ENCODE measurements at places on chromosomes 5 and 9.

GRCh38 chr9:97935276-97935675 lies 2.7 kb downstream of the HEMGN start:
- DNase-seq = peak; percentile 81

GRCh38 chr5:141560725-141561483 lies 57.9 kb downstream of the DIAPH1 start:
- DNase-seq = peak; percentile 99

DNA sequence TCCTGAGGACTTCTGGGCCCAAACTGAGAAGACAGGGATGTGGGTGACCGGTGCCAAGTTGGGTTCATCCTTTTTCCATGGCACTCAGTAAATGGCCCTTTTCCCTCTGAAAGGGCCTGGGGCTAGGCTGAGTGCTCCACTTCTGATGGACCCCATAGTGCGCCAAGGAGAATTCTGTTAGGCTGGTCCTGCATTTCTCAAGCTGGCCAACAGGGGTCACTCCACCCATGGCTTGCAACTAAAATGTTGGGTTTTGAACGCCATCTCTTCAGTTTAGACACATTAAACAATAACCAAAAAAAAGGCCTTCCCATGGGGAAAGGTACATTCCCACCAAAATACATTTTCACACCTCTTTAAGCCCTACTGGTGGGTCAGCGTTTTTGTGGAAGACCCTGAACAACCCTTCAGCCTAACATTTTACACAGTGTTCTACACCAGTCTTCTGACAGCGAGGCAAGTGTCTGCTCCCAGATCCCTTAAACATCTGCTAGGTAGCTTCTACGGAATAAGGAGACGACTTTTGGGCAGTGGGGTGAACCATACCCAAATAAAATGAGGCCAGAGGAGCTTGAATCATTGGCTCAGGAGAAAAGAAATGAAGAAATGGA lies 27.3 kb downstream of the CNTFR start:
- DNase-seq = no peak

DNA sequence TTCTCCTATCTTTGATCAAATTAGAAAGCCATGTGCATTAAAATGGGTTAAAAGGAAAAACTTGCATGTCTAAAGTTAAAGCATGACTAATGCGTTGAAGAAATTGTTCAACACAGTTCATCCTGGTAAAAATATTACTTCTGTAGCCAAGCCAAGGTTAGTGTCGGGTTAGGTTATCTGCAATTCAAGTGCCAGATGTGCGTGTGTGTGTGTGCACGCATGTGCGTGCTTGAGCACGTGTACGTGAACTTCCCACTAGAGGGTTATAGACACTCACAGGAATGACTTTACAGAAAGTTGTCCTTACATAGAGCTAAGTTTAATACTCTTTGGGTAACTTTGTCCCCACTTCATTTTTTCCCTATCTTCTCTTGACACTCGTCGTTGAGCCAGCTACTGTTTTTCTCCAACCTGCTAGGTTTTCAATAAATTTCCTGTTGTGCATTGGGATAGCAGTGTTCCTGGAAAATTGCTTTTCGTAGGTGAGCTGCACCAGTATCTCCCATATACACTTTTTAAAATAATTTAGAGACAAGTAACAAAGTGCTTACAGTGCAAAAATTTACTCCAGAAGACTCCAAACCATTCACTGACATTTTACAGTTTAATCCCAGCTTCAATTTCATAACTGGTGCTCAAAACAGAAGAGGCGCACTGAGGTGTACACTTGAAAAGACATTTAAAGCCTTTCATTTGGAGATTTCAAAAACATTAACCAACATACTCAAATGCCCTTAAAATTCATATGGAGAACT lies 353.8 kb downstream of the NFIB start:
- no peak for DNase-seq

GRCh38 chr5:167696558-167697314 lies 594.7 kb upstream of the WWC1 start:
- DNase-seq = no peak

DNA sequence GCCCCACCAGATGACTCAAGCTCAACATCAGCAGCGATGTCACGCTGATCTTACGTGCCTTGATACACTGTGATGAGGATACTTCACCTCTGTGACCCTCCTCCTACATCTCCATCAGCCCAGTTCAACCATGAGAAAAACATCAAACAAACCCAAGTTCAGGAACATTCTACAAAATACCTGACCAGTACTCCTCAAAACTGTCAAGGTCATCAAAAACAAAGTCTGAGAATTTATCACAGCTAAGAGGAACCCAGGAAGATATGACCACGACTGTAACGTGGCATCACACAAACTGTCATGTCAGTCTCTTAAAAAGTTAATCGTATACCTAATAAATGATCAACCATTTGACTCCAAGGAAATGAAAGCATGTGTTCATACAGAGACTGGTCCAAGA lies 90.8 kb downstream of the COL23A1 start:
- no peak for DNase-seq

DNA sequence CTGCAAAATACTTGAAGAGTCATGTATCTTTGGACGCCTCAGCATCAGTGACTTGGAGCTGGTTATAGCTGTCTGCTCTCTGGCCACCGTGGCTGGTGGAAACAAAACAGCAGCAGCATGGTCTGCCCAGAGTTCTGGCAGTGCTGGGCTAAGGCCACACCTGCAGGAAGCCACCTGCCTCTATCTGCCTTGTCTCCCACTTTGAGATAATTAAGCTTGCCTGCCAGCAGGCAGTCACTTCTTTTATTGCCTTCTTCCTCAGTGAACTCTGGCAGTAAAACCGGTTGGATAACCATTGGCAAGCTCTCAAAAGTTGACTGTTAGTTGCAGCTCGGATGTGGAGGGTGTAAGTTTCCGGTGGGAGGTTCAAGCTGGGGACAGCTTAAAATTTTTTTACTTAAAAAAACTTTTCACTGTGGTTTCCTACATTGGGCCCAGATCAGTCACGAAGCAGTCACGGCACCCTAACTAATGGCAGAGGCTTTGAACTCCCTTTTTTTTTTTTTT lies 4.9 kb downstream of the SMIM3 start:
- DNase-seq = peak; percentile 84

DNA sequence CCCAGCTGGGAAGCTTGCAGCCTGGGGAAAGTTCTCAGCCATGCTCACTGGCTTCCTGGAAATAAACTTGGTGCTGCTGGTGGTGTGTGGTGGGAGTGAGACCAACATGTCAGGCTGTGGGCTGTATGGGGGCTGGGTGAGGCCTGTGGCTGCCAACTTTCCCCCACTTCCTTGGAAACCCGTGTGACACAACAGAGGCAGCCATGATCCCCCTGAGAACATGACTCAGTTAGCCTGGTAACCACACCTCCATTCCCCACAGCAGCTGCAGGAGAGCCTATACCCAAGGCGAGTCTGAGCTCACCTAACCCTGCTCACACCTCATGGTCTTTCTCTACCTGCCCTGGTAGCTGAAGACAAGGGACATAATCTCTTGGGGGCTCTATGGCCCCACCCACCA lies 72.7 kb upstream of the RGMB start:
- DNase-seq = no peak

DNA sequence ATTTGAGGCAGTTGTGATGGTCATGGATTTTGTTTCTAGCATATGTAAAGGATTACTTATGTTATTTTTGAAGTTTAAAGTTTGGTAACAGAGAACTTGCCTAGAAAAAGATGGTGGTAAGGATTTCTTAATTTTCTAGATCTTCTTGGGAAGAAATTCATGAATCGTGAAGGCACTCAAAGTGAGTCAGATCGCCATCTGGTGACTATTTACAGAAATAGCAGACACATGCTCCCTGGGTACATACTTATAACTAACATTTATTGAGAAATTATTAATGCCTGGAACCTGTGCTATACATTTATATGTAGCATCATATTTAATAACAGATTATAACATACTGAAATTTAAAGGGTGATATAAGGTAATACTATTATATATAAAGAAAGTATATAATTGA lies 299.7 kb downstream of the IZUMO3 start:
- peak; percentile 67 for DNase-seq

DNA sequence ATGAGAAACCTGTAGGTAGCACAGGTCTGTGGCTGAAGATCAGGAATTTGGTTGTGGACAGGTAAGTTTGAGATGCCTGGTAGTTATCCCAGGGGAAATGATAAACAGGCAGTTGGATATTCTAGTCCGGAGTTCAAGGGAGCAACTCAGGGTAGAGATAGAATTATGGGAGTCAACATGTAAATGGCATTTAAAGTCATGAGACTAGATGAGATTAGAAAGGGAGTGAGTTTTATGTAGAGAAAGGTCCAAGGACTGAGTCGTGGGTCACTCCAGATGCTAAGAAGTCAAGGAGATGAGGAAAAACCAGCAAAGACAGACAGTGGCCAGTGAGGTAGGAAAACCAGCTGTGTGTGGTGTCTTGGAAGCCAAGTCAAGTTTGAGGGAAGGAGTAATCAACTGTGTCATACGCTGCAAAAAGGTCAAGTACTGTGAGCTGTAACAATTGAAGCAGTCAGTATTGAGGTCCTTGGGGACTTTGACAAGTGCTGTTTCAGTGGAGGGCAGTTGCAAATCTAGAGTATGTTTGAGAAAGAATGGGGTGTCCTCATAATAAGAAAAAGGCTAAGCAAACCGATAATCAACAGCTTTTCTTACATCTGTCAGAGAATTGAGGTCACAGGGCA lies 18.2 kb downstream of the GNPDA1 start:
- no peak for DNase-seq

DNA sequence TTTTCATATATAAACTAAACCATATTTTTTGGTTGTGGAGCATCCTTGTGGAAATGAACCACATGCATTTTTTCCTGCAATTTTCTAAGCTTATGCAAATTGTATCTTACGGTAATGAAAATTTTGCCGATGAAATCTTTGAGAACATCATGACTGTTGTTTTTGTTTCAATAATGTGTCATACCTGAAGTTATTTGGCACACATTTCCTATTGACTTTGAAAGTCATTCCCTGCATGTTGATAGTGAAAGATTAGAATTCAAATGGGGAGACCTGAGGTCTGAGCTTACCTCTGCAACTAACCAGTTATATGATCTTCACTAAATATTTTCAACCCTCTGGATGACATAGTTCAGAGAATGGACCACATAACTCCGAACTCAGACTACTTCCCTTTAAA lies 88.5 kb downstream of the PRR16 start:
- no peak for DNase-seq

GRCh38 chr5:75364571-75365280 lies 27.7 kb downstream of the HMGCR start:
- DNase-seq = no peak

- peak; percentile 40 for DNase-seq
Measured at GRCh38 chr5:72451741-72452505, 55.3 kb downstream of the ZNF366 start.

GRCh38 chr5:73917891-73918290 lies 291.9 kb downstream of the ARHGEF28 start:
- peak; percentile 75 for DNase-seq

GRCh38 chr9:92206488-92206887 lies 87.0 kb downstream of the IARS1 start:
- peak; percentile 20 for DNase-seq

DNA sequence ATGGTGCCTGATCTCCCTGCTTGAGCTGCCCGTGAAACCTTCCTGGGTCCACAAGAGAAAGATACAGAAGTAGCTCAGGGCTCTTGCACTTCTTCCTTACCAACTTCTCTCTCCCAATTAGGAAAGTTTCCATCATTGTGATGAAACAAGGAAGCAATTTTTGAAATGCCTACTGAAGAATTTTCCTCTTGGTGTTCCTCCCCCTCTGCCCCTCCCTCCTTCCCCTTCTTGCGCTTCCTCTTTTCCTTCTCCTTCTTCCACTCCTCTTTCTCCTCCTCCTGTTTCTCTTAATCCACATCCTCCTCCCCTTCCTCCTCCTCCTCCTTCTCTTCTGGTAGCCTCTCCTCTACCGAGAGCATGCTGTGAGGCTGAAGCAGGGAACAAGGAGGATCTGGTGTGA lies 36.3 kb upstream of the OTULINL start:
- no peak for DNase-seq

- DNase-seq = peak; percentile 41
Measured at GRCh38 chr5:59917121-59917520, 23.6 kb upstream of the PDE4D start.

DNA sequence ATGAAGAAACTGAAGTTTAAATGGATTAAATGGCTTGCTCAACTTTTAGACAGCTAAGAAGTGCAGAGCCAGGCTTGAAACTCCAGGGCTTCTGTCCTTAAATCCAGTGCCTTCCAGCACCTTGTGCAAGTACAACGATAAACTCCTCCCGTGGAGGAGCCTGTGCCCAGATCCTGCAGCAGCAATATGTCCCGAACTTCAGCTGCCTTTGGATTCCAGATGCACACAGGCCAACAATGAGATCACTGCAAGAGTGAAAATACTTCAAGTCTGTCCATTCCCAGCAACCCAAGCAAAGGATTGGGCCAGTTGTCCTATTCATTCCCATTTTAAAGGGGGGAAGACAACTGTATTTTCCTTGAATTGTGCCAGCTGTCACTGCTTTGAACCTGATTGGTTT lies 199.6 kb downstream of the CRB2 start:
- no peak for DNase-seq

GRCh38 chr5:176438959-176439757 lies 9.0 kb upstream of the FAF2 start:
- DNase-seq = peak; percentile 15

DNA sequence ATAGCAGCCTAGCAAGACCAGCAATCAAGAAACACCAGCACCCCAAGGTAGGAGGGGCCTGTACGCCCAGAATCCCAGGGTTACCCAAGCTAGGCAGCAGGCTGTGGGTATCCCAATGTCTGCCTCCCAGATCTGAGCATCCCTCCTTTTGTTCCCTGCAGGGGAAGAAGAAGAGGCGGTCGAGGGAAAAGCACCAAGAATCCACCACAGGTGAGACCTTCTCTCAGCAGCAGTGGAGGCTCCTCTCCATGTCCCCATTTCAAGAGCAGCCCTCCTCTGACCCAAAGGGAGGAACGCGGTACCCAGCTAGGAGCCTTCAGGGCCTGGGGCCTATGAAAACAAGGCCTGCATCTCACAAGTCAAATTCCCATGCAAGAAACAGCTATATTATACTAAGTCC lies 28.9 kb downstream of the TCF7 start:
- no peak for DNase-seq

DNA sequence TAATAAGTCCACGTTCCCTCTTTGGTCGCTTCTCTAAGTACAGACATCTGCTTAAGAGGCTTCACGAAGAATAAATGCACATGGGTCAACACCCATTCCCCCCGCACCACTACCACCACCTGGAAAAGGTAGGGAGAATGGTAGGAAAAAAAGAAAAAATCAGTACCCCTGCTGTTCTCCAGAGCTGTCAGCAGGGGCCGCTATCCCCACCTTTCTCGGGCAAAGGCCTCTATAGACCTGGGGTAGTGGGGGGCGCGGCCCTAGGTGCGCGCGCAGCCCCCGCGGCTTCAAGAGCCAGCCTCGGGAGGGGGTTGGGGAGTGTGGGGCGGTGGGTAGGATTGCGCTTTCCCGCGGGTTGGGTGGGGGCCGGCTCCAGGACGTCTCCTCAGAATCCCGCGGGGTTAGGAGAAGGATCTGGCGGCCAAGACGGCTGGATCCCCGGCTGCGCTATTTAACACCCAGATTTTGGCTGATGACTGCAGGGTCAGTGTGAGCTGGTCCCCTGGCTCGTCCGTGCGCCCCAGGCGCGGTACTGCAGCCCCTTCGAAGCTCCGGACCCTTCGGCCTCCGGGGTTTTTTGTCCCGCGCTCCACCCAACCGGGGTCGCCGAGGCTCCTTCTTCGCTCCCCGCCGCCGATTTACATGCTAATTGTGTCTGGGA lies 1.6 kb upstream of the SEMA6A start:
- no peak for DNase-seq

- DNase-seq = no peak
Measured at GRCh38 chr5:158152136-158152535, 293.2 kb upstream of the CLINT1 start.

GRCh38 chr9:105510024-105510423 lies 47.9 kb upstream of the FKTN start:
- no peak for DNase-seq

- DNase-seq = no peak
Measured at GRCh38 chr9:72734631-72735030, 213.2 kb downstream of the TMC1 start.

Measured in NCI-H69 (cell line).